Left lung (tissue), 14 donors: ENCODE measurements at places on chromosomes 4 and X.

- no peaks in the 10 kb centered on the region for H3K36me3 ChIP-seq
- peak; percentile 72 for DNase-seq
- no peak overlapping the region for H3K27ac ChIP-seq
- H3K27me3 ChIP-seq = no peaks in the 10 kb centered on the region
- no peak overlapping the region for H3K4me3 ChIP-seq
These were observed 14.1 kb downstream of the ZNF157 start for GRCh38 chrX:47384502-47384901.

DNA sequence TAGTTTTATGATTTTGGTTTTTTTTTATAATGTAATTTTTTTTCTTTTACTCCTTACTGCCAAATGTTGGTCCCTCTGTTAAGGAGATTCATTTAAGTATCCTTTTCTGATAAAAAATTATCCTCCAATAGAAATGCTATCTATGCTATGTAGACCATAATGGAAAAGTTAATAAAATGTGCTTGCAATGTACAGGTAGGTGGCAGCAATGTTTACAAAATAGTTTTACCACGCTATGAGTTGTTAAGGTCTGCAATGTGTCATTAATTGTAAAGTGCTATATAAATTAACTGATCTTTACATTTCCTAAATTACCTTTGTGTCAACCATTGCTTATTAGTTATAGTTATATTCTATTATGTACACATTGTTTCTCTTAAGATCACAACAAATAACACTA is 3.8 kb upstream of the CENPC start:
- H3K4me1 ChIP-seq = peaks cover 5% of the 10 kb centered on the region
- H3K36me3 ChIP-seq = no peaks in the 10 kb centered on the region
- H3K27me3 ChIP-seq = no peaks in the 10 kb centered on the region

- no peak overlapping the region for H3K27ac ChIP-seq
- H3K4me1 ChIP-seq = no peaks in the 10 kb centered on the region
- peak; percentile 12 for DNase-seq
- no peak overlapping the region for H3K4me3 ChIP-seq
- no peaks in the 10 kb centered on the region for H3K27me3 ChIP-seq
These were observed 35.7 kb upstream of the INTS6L start for GRCh38 chrX:135484641-135485289.

- H3K27ac ChIP-seq = no peak overlapping the region
- H3K27me3 ChIP-seq = no peaks in the 10 kb centered on the region
- no peaks in the 10 kb centered on the region for H3K36me3 ChIP-seq
- no peak overlapping the region for H3K4me3 ChIP-seq
- DNase-seq = no peak
These were observed 504.4 kb upstream of the FAT1 start for GRCh38 chr4:187227907-187228704.

- no peaks in the 10 kb centered on the region for H3K36me3 ChIP-seq
- no peak overlapping the region for H3K27ac ChIP-seq
- H3K27me3 ChIP-seq = no peaks in the 10 kb centered on the region
- DNase-seq = peak; percentile 86
- no peaks in the 10 kb centered on the region for H3K4me1 ChIP-seq
These were observed 21.9 kb downstream of the ATP2B3 start for GRCh38 chrX:153539171-153539978.

DNA sequence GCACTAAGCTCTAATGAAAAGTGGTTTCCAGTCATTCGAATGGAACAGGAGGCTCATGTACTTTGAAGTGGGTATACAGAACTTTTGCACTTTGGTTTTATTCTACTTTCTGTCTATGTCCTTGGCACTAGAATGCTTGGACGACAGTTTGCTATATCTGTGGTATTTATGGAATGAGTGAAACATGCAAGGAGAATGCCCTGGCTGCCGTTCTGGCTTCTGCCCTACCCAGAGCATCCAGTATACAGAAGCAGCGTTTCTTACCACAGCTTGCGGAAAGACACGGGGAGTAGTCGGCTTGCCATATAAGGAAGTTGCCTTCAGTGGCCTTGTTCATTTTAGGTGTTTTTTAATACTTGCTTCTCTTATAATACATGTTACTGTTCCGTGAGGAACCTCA is 98.0 kb downstream of the TBL1X start:
- DNase-seq = no peak
- no peaks in the 10 kb centered on the region for H3K27me3 ChIP-seq
- H3K4me3 ChIP-seq = no peak overlapping the region
- H3K4me1 ChIP-seq = no peaks in the 10 kb centered on the region
- no peak overlapping the region for H3K27ac ChIP-seq

GRCh38 chrX:21905953-21906352 is 34.6 kb upstream of the SMS start:
- no peak overlapping the region for H3K27ac ChIP-seq
- H3K4me3 ChIP-seq = no peak overlapping the region
- no peaks in the 10 kb centered on the region for H3K36me3 ChIP-seq
- H3K27me3 ChIP-seq = no peaks in the 10 kb centered on the region
- no peak for DNase-seq

- H3K27me3 ChIP-seq = peaks cover 21% of the 10 kb centered on the region
- peak within 1 kb of the TSS; percentile 33 for H3K27ac ChIP-seq
- H3K4me3 ChIP-seq = peak within 1 kb of the TSS; percentile 26
- H3K4me1 ChIP-seq = no peaks in the 10 kb centered on the region
- no peaks in the 10 kb centered on the region for H3K36me3 ChIP-seq
These were observed at the start of gene LRCH2 for GRCh38 chrX:115233497-115234455. LRCH2 (minus strand) TSS chrX:115234096; CDS start chrX:115234041, 55 bp downstream.

GRCh38 chrX:152641256-152641875 is 3.7 kb downstream of the GABRQ start:
- no peak for DNase-seq
- H3K4me3 ChIP-seq = no peak overlapping the region

- no peaks in the 10 kb centered on the region for H3K27me3 ChIP-seq
- no peak overlapping the region for H3K27ac ChIP-seq
- DNase-seq = no peak
- no peaks in the 10 kb centered on the region for H3K4me1 ChIP-seq
- no peaks in the 10 kb centered on the region for H3K36me3 ChIP-seq
- H3K4me3 ChIP-seq = no peak overlapping the region
These were observed 33.7 kb upstream of the PRR27 start for GRCh38 chr4:70120323-70120722.

DNA sequence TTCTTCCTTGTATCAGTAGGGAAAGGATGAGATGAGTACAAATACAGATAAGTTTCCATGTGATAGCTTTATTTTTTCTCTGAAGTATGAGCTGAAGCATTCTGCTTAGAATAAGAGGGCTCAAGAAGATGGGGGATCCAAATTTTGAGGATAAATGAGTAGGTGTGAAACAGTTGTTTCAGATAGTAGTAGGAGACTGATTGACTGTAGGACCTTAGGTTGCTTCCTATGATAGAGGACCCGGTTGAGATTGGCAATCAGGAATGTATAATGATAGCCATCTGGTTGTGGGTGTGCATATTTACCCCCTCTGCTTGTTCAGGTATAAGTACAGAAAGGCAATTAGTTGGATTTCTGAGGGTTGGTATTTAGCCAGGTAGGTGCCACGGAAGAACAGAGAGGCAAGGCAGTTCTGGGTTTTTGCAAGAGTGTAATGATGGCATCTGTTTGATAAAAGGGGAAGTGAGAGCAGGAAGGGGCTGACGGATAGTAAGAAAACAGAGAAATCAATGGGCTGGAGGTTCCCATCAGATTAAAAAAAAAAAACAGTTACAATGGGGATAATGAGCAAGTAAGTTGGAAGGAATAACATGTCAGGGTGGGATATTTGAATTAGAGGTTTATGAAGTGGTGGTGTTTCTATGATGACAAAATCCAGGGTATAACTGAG is 13.7 kb downstream of the OCRL start:
- no peaks in the 10 kb centered on the region for H3K27me3 ChIP-seq
- peaks cover 8% of the 10 kb centered on the region for H3K36me3 ChIP-seq
- no peak for DNase-seq

DNA sequence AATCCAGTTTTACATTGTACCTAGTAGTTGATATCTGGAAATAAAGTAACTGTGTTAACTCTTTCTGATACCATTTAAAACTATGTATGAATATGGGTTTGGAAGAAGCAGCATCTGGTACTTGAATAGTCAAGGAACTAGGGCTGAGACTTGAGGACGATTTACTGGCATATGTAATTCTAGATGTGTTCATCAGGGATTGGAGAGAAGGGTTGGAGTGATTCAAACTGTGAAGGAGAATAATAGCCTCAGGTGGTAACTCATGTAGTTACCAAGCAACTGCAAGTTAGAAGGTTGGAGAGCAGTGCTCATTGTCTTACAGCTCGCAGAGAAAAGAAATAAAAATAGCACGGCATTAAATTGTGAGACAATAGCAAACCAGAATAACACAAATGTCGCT is 29.5 kb upstream of the TXLNG start:
- H3K27ac ChIP-seq = no peak overlapping the region
- H3K4me3 ChIP-seq = no peak overlapping the region
- no peaks in the 10 kb centered on the region for H3K4me1 ChIP-seq
- no peak for DNase-seq

- H3K27ac ChIP-seq = no peak overlapping the region
- no peak overlapping the region for H3K4me3 ChIP-seq
- peaks cover 12% of the 10 kb centered on the region for H3K27me3 ChIP-seq
- no peak for DNase-seq
- H3K4me1 ChIP-seq = no peaks in the 10 kb centered on the region
- no peaks in the 10 kb centered on the region for H3K36me3 ChIP-seq
These were observed 60.0 kb upstream of the PAK3 start for GRCh38 chrX:111035991-111036390.

- no peak overlapping the region for H3K4me3 ChIP-seq
- H3K36me3 ChIP-seq = no peaks in the 10 kb centered on the region
- H3K27me3 ChIP-seq = no peaks in the 10 kb centered on the region
- no peak for DNase-seq
- no peaks in the 10 kb centered on the region for H3K4me1 ChIP-seq
These were observed 209.5 kb downstream of the PCDH7 start for GRCh38 chr4:30929649-30930048.
